ENCODE measurements at places on chromosomes 5 and 9. TPM values are rescaled to one million over a fixed set of nuclear protein-coding genes. Genes with fewer than 3 reads are reported as not detected.

- no peak for DNase-seq
Measured at GRCh38 chr5:19977099-19977498, 10.9 kb downstream of the CDH18 start.

DNA sequence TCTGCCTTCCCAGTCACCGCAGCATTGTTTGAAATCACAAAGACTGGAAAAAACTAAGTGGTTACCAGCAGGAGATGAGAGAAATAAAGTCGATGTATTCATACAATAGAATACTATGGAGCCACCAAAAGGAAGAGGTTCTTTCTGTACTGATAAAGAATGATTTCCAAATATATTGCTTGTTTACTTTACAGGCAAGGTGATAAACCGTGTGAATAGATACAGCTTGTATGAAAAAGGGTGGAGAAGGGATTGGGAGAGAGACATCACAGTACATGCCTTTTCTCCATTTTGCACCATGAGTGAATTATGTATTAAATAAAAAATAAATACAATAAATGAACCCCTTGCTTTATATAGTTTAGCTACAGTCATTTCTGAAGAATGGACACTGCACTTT, 91.7 kb downstream of the RFK start:
- no peak for DNase-seq

DNA sequence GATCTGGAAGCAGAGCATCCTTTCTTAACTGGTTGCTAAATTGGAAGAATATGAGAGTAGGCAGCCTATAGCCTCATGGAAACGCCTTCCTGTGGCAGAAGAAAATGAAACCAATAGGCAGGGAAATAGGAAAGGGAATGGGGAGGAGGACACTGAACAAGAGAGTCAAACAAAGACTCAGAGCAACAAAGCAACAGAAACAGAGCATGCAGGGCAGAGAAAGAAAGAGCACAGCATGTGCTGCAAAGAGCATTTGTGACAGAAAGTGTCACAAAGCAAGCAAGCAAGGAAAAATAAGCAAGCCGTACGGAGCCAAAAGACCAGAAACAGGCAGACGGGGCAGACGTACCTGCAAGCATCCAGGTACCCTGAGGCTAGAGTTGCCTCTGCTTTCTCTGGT, 123.1 kb downstream of the RAPGEF6 start:
- no peak for DNase-seq

The PGM5 gene
- 206 TPM for total RNA-seq

DNA sequence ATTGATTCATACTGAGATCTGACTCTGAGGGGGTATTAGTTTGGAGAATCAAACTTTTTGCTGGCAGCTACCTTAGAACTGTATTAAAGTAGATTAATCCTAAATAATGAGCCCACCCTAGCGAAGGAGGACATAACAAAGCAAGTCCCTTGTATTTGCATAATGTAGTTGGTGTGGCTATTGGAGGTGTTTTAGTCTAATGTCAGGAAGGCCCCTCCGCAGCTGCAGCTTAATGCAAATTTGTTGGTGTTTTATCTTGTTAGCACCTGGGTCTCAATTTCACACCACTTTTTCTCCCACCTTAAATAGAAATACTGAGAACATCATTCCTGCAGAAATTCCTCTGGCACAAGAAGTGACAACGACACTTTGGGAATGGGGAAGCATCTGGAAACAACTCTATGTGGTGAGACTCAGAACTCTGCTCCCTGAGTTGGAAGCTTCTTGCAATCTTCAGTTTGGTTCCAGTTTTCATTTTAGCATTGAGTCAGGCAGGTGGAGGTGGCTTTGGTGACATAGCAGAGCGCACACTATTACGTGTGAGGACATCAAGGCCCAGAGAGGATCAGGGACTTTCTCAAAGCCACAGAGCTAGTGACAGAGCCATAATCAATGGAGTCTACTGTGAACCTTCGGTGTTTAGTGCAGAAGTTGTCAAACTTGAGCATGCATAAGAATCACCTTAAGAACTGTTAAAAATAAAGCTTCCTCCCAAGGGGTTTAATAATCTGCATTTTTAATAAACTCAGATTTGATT, 33.9 kb downstream of the DOCK2 start:
- DNase-seq = no peak

The NIPAL4 gene
- total RNA-seq = 5.0 TPM

DNA sequence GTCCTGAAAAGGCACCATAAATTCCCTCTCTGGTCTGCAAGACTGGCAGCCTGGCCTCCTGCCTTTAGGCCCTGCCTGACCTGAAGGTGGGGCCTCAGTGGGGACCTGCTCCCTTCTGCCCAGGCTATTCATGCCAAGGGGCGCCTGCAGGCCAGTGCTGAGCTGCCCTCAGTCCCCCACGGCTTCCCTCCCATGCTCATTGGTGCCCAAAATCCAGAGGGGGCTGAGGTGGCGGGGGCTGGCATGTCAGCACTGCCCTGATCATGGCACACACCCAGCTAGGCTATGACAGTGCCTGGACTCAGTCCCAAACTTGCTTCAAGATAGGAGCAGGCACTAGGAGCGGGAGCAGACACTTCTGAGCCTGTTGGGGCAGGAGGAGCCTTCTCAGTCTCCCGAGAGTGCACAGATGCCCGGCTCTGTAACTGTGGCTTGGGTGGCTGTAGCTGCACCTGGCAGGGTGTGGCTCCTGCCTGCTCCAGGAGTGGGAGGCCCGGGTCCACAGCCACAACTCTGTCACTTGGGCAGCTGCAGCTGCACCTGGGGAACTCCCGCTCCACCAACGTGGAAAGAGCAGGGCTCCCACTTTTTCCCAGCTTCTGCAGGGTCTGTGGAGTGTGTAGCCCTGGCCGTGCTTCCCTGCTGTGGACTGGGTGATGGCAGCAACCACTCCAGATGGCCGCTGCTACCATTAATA, 49.0 kb downstream of the NDUFAF2 start:
- DNase-seq = no peak

The FGF18 gene
- total RNA-seq = 1.0 TPM

DNA sequence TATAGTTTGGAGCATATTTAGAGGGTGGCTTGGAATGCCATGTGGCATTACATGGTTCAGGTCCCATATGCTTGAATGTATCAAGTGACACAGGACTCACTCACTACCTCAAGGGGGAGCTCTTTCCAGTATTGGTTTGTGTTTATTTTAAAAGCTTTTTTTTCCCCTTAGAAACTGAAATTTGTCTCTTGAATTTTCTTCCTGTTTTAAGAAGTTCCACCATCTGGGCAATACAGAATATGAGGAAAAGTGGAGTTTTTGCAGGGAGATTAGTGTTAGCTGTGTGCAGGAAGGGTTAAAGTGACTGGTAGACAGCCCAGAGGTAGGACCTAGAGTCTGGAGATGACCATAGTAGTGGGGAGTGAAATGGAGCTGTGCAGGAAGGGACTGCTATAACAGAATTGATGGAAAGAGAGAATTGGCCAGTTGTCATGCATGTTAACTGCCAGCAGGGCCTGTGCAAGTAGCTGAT, 36.6 kb downstream of the CTNNA1 start:
- DNase-seq = no peak

GRCh38 chr9:127524373-127524772, 73.1 kb downstream of the LRSAM1 start:
- DNase-seq = no peak

The TNFSF8 gene
- 2.3 TPM for total RNA-seq

The DNAJC18 gene
- total RNA-seq = 16.2 TPM

- DNase-seq = no peak
Measured at GRCh38 chr5:55051357-55051756, 27.3 kb downstream of the GZMK start.

The GPX3 gene
- 8.6 TPM for total RNA-seq

The BTNL8 gene
- total RNA-seq = not detected

The MARVELD2 gene
- 5.9 TPM for total RNA-seq

The ITK gene
- total RNA-seq = 1.1 TPM

DNA sequence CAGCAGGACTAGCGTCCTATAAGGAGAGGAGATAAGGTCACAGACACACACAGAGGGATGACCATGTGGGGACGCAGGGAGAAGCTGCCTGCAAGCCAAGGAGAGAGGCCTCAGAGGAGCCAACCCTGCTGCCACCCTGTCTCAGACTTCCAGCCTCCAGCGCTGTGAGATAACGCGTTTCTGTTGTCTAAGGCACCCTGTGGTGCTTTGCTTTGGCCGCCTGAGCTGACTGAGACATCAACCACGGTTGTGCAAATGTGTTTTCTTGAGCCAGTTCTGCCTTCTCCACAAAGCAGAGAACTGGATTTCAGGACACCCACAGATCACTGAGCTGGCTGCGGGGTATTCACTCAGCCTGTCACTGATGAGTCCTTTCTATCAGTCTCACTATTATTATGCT, 149.1 kb downstream of the NXNL2 start:
- no peak for DNase-seq

DNA sequence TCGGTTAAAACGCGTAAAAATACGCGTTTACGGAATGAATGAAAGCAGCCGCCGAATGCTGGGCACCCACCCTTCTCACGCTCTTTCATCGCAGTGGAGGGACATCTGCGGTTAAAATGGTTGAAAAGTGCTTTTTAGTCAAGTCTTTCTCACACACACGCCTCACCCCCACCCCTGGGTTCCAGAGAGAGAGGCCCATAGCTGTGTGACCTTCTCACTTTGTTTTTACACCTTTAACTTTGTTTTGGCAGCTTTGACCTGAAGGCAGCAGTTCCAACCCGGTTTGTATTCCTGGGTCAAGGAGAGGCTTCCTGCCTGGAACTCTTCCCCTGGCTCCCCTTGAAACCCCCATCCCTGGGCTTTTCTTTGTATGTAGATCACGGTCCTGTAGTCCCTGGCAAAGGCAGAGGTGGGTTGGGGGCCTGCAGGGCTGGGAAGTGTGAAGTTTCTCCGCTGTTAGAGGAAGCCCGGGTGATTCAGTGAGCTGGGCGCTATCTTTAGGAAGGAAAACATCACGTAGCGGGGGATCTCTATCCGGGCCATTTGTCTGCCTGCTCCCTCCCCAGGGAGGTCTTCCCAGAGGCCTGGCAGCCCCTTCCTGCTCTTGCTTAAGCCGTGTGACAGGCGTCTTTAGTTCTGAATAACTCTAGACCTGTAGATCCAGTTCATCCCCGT, 29.6 kb downstream of the SPRY4 start:
- no peak for DNase-seq

DNA sequence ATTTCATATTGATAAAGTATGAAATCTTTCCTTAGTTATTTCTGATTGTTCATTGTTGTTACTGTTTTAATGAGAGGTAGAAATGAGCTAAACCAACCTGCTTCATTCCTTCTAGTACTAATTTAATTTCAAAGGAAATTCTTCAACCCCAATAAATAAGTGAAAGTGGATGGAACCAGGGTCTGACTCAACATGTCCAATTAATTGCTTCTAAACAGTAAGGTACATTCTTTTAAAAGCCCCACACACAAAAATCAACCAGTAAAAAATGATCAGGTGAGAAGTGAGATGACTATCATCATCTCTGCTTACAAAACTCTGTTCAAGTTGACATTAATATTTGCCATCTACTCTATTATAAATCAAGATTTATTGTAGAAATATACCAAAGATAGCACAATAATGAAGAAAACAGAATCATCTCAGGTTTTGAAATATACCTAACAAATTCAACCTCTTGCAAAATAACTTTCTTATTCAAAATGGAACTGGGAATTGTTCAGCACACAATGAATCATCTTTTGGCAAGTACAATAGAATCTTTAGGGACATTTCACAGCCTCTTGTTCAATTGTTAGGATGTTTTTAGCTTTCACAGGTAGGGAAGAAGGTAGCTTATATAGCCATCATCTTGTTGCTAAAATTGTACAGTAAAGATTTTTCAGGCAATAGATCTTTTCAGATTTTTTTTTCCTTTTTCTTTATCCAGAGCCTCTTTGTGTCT, 114.5 kb downstream of the RPS23 start:
- DNase-seq = no peak

GRCh38 chr9:135110416-135110815, 22.9 kb downstream of the OLFM1 start:
- no peak for DNase-seq

The C9 gene
- total RNA-seq = not detected

The ETF1 gene
- 66.3 TPM for total RNA-seq

- DNase-seq = no peak
Measured at GRCh38 chr5:176816791-176817347, 6.5 kb downstream of the UNC5A start.

DNA sequence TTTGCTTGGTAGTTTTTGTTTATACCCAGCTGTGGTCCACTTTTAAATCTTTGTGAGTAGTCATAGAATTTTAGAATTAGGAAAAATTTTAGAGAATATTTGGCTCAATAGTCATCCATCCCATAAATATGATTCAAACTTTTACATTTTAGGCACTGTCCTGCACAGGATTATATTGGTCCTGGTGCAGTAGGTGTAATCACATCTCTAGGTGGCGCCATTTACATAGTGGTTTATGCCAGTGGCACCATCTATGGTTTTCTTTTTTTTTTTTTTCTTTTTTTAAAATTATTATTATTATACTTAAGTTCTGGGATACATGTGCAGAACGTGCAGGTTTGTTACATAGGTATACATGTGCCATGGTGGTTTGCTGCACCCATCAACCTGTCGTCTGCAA, 260.7 kb upstream of the KCNN2 start:
- DNase-seq = no peak

DNA sequence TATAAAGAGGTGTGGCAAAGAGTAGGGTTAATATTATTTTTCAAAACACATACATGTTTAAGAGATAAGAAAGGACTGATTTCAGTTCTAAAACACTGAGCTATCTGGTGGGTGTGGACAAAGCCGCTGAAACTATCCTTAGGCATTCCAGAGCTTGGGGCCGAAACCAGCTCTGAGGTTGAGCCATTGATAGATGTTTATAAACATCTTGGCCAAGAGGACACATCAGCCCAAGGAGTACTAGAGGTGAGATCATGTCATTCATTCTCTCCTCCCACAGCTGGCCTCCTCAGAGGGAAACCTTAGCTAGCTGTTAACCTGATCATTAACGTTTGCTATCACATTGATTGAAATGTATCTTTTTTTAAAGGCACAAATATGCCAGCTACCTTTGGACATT, 89.9 kb downstream of the NLN start:
- no peak for DNase-seq

- no peak for DNase-seq
Measured at GRCh38 chr9:95813923-95814322, 61.6 kb upstream of the ERCC6L2 start.

The IL3 gene
- not detected for total RNA-seq

The ZFP37 gene
- total RNA-seq = 12.7 TPM

The WDR41 gene
- total RNA-seq = 102 TPM

DNA sequence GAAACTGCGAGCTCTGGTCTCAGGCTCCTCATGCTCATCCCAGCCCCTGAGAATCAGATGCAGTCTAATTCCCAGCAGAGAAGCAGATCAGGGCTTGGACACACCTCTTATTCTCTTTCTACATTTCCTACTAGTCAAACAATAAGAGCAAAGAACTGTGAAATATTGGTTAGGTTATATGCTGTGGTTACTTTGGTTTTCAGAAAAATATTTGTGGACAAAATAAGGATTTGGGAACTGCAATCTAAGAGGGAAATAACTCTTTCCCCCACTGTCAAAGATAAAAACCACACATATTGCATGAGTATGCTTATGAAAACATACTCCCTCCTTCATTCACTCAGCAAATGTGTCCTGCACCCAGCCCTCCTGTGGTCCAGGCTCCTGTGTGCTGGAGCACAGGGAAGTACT, 164.5 kb upstream of the S1PR3 start:
- no peak for DNase-seq
